NCI-H748 treated with DMSO at 0.1 percent for 48 hours (cell line): ENCODE measurements at places on chromosomes 6 and 20.

GRCh38 chr20:51495921-51496545 lies 46.5 kb downstream of the NFATC2 start:
- no peak for DNase-seq

DNA sequence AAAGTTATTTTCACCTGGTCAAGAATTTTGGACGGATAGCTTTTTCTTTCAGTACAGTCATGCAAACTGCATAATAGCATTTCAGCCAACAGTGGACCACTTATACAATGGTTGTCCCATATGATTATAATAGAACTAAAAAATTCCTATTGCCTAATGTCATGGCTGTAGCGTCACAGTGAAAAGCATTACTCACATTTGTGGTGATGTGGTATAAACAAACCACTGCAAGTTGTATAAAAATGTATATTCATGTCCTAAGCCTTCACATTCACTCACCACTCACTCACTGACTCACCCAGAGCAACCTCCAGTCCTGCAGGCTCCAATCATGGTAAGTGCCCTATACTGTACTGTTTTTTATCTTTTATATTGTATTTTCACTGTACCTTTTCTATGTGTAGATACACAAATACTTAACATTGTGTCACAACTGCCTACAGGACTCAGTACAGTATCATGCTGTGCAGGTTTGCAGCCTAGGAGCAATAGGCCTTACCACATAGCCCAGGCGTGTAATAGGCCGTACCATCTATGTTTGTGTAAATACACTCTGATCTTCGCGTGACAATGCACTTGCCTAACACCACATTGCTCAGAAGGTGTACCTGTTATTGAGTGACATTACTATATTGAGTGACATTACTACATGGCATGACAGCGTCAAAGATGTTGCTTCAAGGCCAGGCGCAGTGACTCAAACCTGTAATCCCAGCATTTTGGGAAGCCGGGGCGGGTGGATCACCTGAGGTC lies 17.9 kb downstream of the ABHD12 start:
- no peak for DNase-seq

- no peak for DNase-seq
Observed at GRCh38 chr20:47544852-47545251, 43.2 kb downstream of the NCOA3 start.

DNA sequence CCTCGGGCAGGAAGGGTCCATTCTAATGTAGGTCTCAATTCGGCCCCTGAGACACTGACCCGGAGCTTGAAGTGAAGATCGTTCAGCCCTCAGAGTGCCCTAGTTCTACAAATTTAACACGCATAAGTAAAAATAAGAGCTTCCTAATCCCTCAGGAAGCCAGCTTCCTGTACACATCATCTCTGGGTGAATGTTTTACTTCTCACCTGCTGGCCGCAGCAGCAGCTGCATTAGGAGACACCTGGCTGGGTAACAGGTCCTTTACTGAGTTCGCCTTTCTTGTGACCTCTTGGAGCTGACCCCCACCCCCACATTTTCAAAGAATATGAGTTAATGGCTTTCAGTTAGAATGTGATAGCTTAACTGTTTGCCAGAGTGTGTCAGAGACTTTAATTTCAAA lies 165.0 kb downstream of the SMOC2 start:
- DNase-seq = no peak

- no peak for DNase-seq
Observed at GRCh38 chr6:44024574-44025219, 102.6 kb downstream of the MRPL14 start.

DNA sequence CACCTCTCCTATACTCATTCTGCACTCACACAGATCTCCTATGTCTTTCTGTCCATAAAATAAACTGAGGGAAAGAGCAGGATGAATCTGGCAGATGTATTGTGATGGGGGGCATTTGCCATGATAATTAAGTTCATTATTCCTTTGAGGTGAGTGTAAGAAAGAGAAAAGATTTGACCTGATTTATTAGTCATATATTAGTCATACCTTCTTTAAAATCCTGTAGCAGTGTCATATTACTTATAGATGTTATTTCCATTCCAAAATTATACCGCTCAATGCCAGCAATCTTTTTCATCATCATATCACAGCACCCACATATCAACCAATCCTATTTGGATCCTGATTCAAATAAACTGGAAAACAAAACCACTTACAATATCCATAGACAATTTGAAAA lies 733.3 kb upstream of the SLC35B3 start:
- no peak for DNase-seq

- DNase-seq = peak; percentile 73
Observed at GRCh38 chr6:43247114-43247999, 4.1 kb downstream of the TTBK1 start.

GRCh38 chr6:80956898-80957297 lies 795.6 kb downstream of the TENT5A start:
- DNase-seq = no peak

DNA sequence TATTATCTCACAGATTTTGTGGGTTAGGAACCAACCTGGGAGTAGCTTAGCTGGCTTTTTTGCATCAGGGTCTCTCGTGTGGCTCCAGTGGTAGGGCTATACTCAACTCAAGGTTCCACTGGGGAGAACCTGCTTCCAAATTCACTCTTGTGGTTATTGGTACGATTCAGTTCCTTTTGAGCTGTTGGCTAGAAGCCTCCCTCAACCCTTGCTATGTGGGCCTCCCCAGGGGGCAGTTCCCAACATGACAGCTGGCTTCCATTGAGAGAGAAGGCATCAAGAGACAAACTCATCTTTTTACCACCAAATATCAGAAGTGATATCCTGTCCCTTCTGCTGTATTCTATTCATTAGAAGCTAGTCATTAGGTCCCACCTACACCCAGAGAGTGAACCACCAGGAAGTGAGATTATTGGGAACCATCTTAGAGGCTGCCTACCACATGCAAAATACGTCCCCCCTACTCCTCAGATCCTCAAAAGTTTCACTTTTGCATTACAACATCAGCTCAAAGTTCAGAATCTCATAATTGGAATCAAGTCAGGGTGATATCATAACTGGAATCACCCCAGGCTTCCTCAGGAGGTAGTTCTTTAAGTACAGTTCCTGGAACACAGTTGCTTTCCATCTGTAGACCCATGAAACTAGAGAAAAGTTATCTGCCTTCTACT lies 30.9 kb downstream of the MKKS start:
- DNase-seq = no peak

DNA sequence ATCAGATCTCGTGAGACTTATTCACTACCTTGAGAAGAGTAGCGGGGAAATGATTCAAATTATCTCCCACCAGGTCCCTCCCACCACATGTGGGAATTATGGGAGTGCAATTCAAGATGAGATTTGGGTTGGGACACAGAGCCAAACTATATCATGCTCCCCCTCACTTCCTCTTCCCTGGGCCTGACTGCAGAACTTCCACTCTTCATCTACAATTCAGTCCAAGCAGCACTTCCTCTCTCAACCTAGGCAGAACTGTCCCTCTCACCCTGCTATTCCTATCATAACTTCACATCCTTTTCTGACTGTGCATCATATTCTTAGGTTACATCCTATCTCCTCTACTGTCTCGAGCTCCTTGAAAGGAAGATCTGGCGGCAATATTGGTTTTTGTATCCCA lies 184.0 kb upstream of the HDDC2 start:
- no peak for DNase-seq

DNA sequence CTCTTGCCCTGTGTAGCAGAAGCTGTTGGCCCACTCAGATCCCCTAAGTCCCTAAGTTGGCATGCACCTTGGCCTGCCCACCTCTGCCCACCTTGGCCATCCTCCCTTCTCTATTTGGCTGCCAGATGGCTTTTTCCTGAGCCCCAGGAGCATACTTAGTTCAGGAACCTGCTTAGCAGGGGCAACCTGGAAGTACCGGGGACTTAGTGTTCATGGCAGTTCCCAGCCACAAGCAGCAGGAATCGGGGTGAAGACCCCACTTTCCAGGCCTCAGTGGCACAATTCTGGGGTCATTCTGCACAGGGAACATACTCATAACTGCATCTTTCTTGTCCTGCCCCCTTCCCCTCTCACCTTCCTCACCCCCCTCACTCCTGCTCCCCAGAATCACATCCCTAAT lies 158.0 kb upstream of the PMEPA1 start:
- no peak for DNase-seq

- DNase-seq = peak; percentile 53
Observed at GRCh38 chr6:125611573-125612344, 137.7 kb upstream of the HEY2 start.

DNA sequence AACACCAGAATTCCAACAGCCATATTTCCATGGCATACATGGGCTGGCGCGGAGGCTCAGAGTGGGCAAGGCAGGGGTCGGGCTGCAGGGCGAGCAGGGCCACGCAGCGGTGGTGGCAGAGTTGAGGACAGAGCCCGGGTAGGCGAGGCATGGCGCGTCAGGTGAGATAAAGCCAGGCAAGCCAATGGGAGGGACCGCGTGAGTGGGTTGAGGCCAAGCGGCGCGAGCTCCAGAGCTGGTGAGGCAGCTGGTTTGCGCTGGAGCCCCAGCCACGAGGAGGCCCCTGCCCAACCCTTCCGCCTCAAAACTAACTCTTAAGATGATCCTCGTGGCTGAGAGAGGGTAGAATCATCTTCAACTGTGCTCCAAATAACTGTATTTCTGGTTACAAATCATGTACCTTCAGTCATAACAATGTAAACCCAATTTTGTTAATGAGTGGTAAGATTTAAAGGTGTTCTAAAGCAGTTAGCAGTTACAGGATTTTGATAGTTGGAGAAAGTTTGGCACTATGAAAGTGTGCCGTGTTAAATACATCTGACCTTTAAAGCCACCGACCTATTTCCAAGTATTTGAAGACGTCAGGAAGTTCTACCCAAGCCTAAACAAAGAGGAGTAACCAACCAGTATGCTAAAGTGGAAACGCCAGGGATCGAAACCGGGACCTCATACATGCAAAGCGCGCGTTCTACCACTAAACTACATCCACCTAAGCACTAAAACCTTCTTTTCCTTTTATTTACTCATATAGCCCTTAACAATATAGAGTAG lies 107.9 kb downstream of the GPX5 start:
- DNase-seq = no peak

- no peak for DNase-seq
Observed at GRCh38 chr6:53066077-53066417, 843 bp downstream of the FBXO9 start.

DNA sequence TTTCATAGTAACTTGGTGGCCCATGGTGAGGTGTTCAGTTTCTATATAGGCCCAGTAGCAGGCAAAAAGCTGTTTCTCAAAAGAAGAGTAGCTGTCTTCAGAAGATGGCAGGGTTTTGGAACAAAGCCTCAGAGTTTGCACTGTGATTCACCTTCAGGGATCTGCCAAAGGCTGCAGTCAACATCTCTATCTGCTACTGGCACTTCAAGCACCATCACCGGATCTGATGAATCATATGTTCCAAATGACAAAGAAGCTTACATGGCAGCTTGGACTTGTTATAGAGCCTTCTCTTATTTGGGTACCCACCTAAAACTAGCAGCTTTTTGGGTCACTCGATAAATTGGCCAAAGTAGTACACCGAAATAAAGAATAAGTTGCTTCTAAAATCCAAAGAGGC lies 39.5 kb downstream of the PKIB start:
- DNase-seq = no peak

DNA sequence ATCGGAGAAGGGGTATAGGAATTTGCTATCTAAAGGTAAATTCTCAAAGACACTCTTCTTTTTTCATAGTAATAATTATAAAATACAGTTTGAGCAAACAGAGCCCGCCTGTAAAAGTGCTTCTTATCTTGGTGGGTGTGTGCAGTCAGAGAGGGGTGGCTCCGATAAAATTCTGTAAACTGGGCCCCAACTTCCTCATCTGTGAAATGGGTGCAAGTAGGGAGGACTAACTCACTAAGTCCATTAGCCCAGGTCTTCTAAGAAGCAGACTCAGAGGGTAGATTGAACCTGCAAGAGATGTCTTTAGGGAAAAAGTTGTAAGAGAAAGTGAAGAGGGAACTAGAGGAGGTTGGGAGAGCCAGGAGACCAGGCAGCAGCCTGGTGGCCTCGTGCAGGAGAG lies 245.8 kb upstream of the RREB1 start:
- DNase-seq = no peak

DNA sequence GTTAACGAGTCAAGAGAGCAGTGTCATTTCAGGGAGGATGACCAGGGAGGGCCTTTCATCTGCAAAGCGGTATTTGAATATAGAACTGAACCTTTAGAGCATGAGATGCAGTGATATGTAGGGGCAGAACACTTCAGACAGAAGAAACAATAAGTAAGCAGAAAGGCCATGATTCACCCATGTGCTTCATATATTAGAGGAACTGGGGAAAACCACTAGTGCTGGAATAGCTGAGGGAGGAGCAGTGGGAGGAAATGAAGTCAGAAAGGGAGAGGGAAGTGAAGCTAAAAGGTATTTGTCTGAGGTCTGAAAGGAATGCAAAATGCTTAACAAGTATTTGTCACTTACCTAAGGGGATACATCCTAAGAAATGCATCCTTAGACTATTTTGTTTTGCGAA lies 391.2 kb downstream of the ADGRB3 start:
- no peak for DNase-seq

GRCh38 chr6:125222531-125223455 lies 69.2 kb downstream of the TPD52L1 start:
- DNase-seq = no peak

- no peak for DNase-seq
Observed at GRCh38 chr20:11248011-11248409, 574.2 kb upstream of the JAG1 start.

DNA sequence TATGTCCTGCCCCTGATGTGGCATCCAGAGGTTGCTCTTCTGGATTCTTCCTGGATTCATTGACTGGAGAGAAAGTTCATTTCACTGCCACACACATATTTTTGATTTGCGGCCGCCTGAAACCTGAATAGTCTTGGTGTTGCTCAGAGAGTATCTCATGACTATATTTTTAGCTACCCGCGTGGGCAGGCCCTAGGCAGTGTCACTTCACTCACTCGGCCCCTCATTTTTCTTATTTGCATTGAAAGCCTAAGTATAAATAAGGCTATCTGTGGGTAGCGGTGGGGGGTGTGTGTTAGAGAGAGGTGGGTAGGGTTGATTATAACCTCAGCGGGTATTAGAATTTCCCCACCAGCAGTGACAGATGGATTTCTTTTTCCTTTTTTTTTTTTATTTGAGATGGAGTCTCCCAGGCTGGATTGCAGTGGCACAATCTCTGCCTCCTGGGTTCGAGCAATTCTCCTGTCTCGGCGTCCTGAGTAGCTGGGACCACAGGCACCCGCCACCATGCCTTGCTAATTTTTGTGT lies 113.5 kb downstream of the JARID2 start:
- DNase-seq = no peak

DNA sequence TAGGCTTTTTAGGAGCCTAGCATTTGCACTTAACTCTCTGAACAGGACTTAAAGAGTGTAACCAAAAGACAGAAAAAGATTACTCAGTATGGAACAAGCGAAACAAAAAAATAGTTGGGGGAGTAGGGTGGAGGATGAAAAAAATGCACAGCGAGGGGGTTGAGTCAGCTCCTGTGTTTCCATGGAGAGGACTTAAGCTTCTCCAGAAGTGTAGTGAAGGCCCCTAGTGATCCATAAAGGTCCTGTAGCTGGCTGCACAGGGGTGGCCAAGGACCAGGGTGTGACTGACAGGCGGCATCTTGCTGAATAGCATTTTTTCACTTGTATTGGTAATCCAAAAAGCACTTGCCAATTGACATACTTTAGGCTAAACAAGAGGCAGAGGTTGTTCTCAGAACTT lies 533.9 kb downstream of the RFPL4B start:
- no peak for DNase-seq
